NCI-H460 (cell line): ENCODE measurements at places on chromosomes 5 and 9.

- DNase-seq, result no peak
These were observed 43.7 kb upstream of the TEK start for GRCh38 chr9:27065288-27065687.

DNA sequence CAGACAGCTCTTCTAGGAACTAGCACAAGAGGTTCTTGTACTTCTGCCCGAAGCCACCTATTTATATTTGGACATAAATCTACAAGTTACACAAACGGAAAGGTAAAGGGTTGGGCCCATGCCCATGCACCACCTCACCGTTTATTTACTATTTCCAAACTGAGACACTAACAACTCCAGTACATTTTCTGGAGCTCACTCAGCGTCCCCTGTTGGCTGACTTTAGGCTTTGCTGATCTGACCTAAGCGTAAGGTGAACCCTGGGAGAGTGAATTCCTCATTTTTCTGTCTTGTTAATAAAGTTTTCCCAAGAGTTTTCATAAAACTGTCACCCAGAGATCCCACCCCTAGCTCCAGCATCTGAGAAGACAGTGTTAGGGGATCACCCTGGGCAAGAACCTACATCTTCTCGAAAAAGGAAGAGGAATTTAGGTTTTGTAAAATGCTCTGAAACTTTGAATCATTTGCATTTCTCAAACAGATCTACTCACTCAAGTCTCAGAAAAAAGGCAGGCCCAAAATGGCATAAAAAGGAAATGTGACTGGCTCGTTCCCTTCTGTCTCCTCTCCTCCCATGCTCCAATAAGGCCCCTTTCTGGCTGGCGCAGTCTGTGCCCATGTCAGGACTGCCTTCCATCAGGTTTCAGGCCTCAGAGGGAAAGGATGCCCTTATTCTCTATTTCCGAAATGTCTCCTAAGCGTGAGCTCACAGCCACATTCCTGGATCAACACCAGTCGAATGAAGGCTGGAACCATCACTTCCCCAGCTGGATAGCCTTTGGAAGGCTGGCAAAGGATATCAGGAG is 201.3 kb downstream of the FANCC start:
- DNase-seq, result peak; percentile 18

GRCh38 chr5:66354422-66354821 is 210.3 kb downstream of the SREK1 start:
- no peak for DNase-seq

GRCh38 chr9:4927043-4927471 is 58.0 kb upstream of the JAK2 start:
- no peak for DNase-seq

DNA sequence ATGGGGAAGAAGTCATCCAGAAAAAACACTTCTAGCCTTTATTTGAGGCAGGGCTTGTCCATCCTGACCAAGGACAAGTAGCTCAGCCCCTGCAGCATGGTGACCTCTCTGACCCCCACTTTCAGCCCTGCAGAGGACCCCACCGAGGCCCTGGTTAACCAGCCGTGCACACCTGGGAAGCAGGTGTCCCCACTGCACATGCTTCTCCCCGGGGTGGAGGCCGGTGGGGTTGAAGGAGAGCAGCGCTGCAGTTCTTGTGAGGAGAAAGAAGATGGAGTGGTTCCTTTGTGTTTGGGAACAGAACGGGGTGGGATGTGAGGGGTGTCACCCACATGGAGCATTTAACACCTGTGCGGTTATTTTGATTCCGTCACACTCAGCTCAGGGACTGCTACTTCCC is 21.1 kb upstream of the ZBTB34 start:
- DNase-seq, result no peak

- DNase-seq, result no peak
These were observed 27.4 kb upstream of the RFX3 start for GRCh38 chr9:3553076-3553765.
